Omental fat pad (tissue), 4 donors: ENCODE measurements at places on chromosomes 4 and X.
A peak's percentile ranks its signal among the peaks of the same experiment; 100 is the strongest.

GRCh38 chrX:3748052-3748559 is 34.7 kb upstream of the PRKX start:
- DNase-seq = no peak

- no peak for DNase-seq
These were observed 9.8 kb upstream of the PCDH18 start for GRCh38 chr4:137541876-137542646.

GRCh38 chrX:72273718-72274117 is 3.3 kb downstream of the RPS4X start:
- DNase-seq = no peak

GRCh38 chr4:134320048-134320447 is 118.5 kb upstream of the PABPC4L start:
- DNase-seq = no peak

GRCh38 chr4:101345596-101346350 is 1.6 kb downstream of the PPP3CA start:
- peak; percentile 36 for DNase-seq

DNA sequence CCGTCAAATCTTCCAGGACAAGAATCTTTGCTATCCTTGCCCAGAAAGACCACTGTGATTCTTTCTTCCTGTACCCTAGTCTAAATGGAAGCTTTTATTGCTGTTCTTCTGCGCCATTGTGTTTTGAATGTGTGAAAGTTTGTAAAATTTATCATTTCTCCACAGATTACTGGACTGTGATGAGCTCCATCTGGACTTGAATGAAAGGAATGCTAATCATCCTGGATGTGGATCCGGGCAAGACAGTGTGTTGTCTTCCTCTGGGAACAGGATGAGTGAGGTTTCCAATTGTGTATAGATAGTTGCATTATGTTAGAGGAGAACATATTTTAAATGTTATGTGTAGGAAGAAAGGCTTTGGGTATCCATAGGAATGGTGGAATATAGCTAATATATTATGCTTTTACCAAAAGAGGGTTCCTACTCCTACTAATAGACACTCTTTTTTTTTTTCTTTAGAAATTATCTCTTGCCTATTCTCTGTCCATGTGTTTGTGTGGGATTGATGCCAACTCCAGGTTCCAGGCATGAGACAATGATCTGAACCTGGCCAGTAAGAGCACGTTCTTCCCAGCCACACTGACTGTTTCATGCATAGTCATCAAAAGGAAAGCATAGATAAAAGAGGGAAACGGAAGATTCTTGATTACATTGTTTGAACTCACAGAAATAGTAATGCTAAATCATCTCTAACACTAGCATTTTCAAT is 803.6 kb upstream of the ADGRL3 start:
- DNase-seq = no peak

GRCh38 chrX:94492541-94492940 is 818.5 kb downstream of the FAM133A start:
- no peak for DNase-seq

GRCh38 chrX:139826065-139827044 is 106.5 kb downstream of the ATP11C start:
- DNase-seq = no peak

DNA sequence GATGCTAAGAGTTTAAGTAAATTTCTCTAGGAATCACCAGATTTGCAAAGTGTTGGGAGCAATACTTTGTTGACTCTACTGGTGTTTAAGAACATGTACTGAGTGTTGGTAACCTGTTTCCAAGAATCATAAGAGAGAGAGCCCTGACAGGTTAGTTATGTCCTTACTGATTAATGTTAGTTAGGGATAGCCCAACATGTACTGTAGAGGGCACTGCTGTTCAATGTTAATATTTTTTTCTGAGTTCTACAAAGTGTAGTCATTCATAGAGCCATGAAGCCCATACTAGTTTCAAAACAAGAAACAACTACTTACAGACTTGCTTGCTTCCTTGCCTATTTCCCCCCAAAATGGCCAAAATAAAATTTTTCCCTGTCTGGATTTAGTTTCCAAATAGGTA is 11.9 kb downstream of the TMPRSS11D start:
- DNase-seq = no peak

DNA sequence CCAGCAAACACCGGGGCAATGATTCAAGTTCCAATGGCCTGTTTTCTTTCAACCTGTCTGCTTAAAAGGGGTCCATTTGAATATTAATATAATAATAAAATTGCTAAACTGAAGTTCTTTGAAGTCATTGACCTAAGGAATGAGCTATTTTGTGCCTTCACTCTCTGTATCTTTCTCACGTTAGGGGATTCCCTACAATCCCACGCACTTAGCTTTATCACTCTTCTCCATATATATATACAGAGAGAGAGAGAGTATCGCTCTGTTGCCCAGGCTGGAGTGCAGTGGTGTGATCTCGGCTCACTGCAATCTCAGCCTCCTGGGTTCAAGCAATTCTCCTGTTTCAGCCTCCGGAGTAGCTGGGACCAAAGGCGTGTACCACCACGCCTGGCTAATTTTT is 83.9 kb upstream of the NWD2 start:
- no peak for DNase-seq

DNA sequence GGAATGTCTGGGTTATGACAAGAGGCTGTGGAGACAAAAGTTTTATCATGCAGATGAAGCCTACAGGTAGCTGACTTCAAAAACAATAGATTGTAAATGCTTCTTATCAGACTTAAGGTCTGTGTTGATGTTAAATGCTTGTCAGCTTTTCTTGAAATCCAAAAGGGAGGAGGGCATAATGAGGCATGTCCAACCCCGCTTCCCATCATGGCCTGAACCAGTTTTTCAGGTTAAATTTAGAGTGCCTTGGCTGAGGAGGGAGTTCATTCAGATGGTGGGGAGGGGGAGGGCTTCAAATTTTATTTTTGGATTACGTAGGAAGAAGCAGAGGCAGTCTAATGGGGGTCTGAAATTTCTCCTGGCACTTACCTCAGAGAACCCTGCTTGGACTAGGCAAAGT is 207.7 kb upstream of the HDX start:
- no peak for DNase-seq

- no peak for DNase-seq
These were observed 52.1 kb upstream of the MSANTD1 start for GRCh38 chr4:3196670-3197359.

DNA sequence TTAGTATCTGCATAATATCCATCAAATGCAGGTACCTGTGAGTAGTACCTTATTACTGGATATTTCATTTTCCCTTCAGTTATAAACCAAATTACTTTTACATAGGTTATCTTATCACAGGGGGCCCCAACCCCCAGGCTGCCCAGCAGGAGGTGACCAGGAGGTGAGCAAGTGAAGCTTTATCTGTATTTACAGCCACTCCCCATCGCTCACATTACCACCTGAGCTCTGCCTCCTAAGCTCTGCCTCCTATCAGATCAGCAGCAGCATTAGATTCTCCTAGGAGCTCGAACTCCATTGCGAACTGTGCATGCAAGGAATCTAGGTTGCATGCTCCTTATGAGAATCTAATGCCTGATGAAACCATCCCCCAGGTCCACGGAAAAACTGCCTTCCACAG is 6.3 kb downstream of the PRSS12 start:
- DNase-seq = no peak

GRCh38 chr4:143393195-143393594 is 56.5 kb downstream of the GAB1 start:
- DNase-seq = no peak

- DNase-seq = no peak
These were observed 235.5 kb upstream of the MID1 start for GRCh38 chrX:10855845-10856244.
